Activated T-cell treated with anti-CD3 and anti-CD28 coated beads, Interleukin-2, amount 50 U/mL, for 1 hour (primary cell): ENCODE measurements at places on chromosomes 16 and 17.

- DNase-seq, result no peak
These were observed 9.4 kb downstream of the FOXN1 start for GRCh38 chr17:28515518-28515917.

GRCh38 chr16:49455181-49455990, 81.8 kb downstream of the C16orf78 start:
- peak; percentile 16 for DNase-seq

DNA sequence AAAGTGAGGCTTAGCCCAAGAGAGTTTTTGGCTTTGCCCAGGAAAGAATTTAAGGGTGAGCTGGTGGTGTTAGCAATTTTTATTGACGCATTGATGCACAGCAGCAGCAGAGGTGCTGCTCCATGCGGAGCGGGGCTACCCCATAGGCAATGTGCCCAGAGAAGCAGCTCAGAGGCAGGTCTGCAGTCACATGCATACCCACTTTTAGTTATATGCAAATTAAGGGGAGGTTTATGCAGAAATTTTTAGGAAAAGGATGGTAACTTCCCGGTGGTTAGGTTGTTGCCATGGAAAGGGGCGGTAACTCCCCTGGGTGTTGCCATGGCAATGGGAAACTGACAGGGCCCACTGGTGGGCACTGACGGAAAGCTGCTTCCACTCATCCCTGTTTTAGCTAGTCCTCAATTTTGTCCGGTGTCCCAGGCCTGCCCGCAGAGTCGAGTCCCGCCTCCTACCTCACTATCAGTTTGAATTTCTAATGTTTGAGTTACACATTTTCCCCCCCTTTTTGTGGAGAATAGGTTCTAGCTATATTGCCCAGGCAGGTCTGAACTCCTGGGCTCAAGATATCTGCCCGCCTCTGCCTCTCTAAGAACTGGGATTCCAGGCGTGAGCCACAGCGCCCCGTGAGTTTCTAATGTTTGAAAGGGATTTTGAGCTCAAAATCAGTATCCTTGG, 10.4 kb upstream of the GJD3 start:
- DNase-seq, result no peak

- no peak for DNase-seq
These were observed 65.8 kb downstream of the TBC1D16 start for GRCh38 chr17:79969906-79970305.

DNA sequence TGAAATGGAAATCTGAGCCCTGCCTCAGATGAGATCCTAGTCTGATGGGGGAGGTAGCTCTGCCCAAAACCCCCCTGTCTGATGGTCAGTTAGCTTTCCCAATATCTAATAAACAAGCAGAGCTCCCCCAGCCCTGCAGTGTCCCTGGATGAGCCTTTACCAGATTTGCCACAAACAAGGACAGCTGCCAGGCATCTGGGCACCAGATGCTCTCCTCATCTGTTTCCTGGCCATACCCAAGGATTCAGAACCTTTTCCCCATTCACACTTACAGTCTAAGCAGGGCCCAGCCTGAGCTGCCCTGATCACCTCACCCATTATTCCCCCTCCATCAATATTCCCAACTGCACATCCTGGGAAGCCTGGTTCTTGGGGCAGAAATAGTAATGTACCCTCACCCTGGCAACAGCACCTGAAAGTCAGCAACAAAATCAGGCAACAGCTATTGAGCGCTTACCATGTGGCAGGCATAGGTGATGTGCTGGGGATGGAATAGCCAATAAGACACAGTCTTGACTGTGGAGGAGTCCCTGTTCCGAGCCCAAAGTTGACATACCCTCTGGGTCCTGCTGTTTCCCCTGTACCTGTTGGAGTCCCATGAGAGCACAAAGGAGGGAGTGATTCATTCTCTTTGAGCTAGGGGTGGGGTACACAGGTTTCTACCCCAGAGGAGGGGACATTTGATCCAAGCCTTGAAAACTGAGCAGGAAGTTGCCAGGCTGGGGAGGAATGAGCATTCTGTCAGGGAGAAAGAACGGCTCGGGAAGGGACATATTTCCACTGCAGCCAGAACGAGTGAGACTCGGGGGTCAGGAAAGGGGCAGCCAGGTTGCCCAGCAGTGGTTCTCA, 147.4 kb downstream of the TMEM132E start:
- DNase-seq, result no peak

- DNase-seq, result no peak
These were observed 95.6 kb upstream of the HS3ST4 start for GRCh38 chr16:25596194-25596593.

GRCh38 chr17:47715669-47716325, 17.2 kb upstream of the TBX21 start:
- no peak for DNase-seq

DNA sequence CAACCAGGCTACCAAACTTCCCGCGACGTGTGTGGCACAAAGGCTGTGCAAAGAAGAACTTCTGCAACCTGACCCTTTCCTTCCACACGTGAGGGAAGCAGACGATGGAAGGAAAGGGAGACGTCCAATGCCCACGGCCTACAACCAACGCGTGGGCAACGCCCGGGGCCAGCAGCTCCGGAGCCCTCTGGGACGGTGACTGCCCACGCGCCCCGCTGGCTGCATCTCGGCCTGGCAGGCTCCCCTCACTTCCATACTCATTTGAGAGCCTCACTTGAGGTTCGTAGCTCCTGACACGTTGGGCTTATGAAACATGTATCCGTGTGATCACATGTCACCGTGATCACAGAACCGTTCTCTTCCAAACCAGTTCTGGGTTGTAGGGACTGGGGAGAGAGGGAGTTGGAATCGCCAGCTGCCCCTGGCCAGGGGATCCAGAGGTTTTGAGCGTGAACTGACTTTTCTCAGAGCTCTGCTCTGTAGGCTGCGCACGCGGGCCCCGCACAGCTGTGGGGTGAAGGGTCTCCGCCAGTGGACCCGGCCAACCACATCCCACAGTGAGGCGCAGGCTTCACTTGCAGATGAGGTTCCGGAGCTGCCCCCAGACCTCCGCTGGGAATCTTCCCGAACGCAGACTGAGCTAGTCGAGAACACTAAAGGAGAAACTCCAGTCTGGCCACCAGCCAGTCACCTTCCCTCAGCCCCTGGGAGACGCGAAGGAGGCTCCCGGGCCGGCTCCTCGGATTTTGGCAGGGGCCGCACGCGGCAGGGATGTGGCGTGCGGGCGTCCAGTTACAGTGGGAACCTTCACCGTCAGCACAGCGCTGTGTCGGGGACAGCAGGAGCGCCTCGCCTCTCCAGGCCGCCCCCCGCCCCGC, 1.0 kb downstream of the LMF1 start:
- no peak for DNase-seq

DNA sequence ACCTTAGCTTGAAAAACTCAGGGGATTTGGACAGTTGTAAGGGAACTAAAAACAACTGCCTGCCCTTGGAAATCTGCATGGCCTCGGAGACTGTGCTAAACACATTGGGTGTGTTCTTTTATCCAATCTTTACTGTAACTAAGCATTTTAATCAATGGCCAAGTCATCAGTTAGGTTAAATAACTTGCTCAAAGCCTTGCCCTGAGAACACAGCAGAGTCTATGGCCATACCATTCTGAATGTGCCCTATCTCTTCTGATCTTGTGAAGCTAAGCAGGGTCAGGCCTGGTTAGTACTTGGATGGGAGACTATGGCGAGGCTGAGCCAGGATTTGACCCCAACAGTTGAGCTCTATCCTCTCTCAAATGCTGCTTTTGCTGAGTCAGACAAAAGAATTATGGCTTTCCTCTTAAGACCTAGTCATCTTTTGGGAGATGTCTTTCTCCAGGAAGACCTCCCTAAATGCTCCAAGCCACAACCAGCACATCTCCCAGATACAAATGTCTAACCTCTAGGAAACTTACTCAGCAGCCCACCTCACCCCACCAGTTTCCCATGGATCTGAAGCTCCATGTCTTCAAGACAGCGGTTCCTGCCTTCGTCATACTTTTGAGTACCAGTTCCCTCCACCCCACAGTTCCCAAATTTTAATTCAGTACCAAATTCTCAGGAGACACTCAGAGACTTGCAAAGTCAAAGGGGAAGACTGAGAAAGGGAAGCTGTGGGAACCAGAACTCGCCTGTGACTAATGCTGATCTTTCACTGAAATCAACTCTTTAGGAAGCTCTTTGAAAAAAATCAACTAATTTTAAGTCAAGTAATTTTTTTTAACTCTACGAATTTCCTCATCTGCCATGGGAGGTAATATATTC, 336.1 kb downstream of the MAF start:
- DNase-seq, result no peak

DNA sequence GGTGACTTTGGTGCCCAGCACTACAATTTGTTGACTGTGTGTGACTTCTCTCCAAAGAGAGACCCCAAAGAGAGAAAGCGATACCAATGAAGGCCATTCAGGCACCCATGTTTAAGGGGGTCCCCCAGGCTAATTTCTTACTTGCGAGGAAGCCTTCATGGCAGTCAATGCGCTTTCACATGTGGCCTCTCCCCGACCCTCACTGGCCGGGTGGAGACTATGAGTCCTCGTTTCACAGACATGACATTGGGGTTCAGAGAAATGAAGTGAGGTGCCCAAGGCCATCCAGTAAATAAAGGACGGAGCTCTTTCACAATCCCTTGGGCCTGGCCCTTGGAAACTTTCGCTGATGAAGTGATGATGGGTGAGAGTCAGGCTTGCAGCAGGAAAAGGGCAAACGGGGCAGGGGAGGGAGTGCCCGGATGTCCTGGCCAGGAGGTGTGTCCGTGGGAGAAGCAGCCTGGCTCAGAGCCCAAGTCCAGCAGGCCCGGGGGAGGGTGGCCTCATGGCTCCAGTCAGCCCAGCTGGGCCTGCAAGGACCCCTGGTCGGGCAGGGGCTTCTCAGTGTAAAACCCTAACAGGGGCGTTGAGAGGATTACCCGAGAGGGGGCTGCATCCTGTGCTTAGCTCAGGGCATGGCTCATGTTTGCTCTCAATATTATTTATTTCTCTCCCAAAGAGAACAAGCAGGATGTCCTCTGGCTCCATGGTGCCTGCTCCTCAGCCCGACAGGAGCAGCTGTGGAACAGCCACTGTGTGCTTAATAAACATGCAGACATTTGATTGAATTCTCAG, 14.7 kb downstream of the TBX2 start:
- DNase-seq, result no peak

- no peak for DNase-seq
These were observed 183.3 kb downstream of the LGALS9B start for GRCh38 chr17:20284022-20284421.

- no peak for DNase-seq
These were observed 1.3 kb downstream of the MPP3 start for GRCh38 chr17:43831633-43832032.

GRCh38 chr16:79598063-79598347, 2.5 kb downstream of the MAF start:
- DNase-seq, result no peak

GRCh38 chr17:56740481-56740880, 93.2 kb downstream of the C17orf67 start:
- no peak for DNase-seq

DNA sequence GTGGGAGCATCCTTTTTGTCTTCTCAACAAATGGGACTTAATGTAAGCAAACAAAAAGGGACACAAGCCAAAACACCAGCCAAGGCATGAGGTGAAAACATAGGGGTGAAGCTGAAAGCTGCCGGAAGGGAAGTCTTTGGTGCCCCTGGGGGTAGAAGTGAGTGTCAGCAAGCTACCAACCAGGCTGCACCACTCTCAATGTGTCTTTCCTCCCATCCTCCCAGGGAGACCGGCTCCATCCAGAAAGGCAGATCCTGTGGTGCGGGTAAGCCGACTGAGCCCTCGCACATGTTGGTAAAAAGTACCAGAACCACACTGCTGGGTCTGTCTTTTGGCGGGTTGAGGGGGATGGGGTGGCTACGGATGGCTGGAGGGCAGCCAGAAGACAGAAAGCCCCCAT, 52.0 kb upstream of the SREBF1 start:
- no peak for DNase-seq

DNA sequence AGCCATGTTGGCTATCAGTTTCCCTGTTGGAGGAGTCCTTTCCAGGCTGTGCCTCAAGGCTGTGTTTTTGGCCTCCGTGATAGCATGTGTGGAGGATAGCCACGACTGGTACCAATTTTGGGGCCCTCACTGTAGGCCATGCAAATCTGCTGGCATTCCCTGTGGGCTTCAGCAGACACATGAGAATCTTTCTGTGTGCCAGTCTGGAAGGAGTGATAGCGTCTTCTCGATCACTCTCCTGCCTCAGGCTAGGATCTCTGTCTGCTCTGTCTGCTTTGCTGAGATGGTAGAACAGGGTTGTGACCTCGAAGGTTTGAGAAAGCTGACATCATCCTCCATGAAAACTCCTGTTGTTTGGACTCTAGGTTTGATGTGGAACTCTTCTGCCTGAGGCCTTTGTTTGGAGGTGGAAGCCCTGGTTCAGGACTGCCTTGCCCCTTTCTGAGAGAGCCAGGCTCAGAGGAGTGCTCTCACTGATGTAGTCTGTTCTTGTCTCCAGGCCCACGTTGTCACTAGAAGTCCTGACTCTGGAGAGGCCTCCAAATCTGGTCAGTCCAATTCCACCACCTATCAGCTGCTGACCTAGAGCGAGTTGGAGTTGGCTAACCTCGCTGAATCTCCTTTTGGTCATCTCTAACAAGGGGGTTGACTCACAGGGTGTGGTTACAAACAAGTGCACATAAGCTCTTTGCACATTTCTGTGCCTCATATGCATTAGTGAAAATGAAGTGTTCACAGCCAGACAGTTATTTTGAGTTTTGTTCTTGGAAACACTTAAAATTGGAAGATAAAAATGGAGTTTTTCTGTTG, 12.1 kb upstream of the EDC4 start:
- DNase-seq, result no peak

DNA sequence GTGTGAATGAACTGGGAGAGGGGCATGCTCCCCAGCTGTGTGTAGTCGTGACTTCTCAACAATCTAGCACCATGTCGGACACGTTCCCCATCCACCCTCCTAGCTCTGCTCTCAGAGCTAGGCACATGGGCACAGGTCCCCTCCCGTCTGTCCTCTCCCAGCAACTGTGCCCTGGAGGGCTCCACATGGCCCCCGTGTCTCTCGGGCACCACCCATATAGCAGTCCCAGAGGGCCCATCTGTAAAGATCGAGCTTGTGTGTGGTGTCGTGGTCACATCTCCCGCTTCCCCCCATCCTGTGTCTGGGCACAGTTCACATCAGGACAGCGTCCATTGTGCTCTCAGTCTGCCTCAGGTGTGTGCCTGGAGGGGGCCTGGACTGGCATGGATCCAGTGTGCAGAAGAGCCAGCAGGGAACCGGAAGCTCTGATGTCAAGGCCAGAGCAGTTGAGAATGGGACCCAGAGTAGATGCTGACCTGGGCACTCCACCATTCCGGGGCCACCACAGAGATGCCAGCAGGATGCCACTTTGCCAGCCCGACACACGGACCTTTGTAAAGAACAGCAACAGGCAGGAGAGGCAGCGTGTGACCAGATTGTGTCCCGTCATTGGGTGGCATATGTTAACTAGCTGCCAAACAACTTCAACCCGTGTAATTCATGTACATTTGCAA, 55.7 kb downstream of the MARF1 start:
- DNase-seq, result no peak

- no peak for DNase-seq
These were observed 122.6 kb upstream of the MED13 start for GRCh38 chr17:62187681-62188080.

DNA sequence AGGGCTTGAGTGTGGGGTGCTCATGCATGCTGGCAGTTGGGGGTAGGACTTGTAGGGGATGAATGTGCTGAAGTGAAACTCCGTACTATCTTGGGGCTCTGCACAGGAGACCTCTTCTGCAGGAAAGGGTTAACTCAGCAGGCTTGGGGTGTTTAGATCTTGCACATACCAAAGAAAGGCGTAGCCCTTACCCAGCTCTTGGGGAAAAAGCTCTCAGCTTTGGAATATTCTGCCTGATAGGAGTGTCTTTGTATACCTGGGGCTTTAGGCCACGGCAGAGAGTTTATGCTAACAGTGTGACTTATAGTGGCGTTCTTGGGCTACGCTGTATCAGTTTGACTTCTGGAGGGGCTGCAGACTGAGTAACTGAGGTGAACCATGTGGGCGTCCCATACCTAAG, 21.1 kb downstream of the KRT25 start:
- no peak for DNase-seq
